GM12891 (cell line): ENCODE measurements at places on chromosomes 12 and 14.
A peak's percentile ranks its signal among the peaks of the same experiment; 100 is the strongest.

DNA sequence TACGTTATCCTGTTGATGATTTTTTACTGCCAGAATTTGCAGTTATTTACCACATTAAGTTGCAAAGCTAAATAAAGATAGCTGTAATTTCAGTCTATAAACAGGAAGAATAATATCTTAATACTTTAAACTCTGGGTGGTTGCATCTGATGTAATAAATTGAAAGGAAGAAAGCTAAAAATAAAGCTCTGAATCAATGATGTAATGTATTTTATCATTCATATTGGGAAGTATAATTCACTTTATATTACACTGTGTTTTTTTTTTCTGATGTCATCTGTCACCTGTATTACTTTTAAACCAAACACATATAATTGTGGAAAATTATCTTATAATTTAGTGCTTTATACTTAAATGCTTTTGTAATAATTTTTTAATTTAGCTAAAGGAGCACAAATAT is 37.1 kb downstream of the PDZRN4 start:
- no peak for DNase-seq

GRCh38 chr12:44225149-44225510 is 389.2 kb downstream of the TMEM117 start:
- no peak for DNase-seq

DNA sequence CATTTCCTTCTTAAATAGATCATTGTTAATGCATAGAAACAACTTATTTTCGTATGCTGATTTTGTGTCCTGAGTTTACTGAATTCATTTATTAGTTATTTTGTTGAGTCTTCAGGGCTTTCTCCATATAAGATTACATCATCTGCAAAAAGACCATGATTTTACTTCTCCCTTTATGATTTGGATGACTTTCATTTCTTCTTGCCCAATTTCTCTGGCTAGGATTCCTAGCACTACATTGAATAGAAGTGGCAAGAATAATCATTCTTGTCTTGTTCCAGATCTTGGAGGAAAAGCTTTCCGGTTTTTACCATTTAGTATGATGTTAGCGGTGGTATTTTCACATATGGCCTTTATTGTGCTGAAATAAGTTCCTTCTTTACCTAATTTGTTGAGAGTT is 303.0 kb upstream of the RTL1 start:
- DNase-seq: no peak

- no peak for DNase-seq
These were observed 130.0 kb downstream of the MSRB3 start for GRCh38 chr12:65408441-65408840.

GRCh38 chr12:119114294-119114693 is 64.4 kb upstream of the HSPB8 start:
- no peak for DNase-seq

DNA sequence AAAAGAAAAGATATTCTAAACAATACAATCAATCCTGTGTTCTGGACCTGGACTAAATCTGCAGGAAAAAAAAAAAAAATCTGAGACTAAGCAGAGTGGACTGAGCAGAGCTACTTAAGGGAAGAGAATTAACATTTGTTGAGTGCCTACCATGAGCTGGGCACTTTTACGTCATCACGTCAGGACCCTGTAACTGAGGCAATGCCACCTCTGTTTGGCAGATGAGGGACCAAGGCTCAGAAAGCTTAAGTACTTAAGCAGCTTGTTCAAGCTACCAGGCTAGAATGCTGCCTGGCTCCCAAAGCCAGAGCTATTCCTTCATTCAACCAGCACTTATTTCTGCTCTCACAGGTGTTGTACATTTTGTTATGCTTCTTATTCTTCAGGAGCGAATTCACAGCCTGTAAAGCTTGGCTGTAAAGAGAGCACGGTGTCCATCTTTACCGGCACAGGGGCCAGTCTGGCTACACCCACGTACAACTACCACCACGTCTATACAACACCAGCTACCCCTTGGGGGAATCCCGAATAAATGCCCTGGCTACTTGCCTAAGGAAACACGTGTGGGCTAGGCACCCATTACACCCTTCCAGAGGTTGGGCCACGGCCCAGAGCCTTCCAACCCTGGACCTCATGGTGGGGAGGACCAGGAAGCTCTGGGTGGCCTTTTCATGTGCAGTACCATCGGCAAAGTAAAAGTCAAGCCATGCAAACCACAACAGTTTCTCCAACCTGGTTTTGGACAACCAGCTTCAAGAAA is 27.0 kb downstream of the TMCC3 start:
- DNase-seq: no peak

GRCh38 chr12:47396902-47397663 is 308.7 kb downstream of the RPAP3 start:
- DNase-seq: no peak

GRCh38 chr12:21690704-21691368 is 33.2 kb upstream of the LDHB start:
- no peak for DNase-seq

- DNase-seq: peak; percentile 83
These were observed at the start of gene CFAP54 for GRCh38 chr12:96489392-96490056. TSS of gene CFAP54 (plus strand) at chr12:96489577. CDS start at chr12:96489610, 33 bp downstream.

- no peak for DNase-seq
These were observed 727.6 kb upstream of the TMEM132C start for GRCh38 chr12:127539226-127539858.

DNA sequence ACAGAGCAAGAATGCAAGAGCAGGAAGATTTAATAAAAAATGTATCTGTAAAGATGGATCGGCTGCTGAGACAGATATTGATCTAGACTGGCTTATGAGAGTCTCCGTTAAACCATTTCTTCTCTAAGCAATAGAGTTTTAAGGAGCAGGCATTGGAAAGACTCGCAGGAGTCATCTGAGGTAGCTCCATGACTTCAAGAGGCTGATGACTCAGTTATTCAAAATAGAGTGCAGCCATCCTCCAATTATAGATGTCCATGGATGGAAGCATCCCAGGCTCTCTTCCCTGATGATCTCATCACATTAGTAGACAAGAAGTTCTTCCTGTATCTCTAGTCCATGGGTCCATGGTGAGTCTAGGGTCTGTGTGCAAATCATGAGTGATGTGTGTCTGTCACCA is 638.3 kb upstream of the TMEM132C start:
- DNase-seq: no peak

- DNase-seq: no peak
These were observed 24.4 kb upstream of the GALNT9 start for GRCh38 chr12:132353811-132354210.

GRCh38 chr14:72894623-72895378 is 900 bp upstream of the DPF3 start:
- no peak for DNase-seq

DNA sequence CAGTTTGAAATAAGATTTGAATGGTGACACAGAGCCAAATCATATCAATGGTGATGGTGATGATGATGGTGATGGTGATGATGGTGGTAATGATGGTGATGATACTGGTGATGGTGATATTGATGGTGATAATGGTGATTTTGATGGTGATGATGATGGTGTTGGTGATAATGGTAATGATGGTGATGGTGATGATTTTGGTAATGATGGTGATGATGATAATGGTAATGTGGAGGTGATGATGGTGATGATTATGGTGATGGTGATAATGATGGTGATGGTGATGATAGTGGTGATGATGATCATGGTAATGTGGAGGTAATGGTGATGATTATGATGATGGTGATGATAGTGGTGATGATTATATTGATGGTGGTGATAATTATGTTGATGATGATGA is 311.9 kb upstream of the SFSWAP start:
- DNase-seq: no peak

DNA sequence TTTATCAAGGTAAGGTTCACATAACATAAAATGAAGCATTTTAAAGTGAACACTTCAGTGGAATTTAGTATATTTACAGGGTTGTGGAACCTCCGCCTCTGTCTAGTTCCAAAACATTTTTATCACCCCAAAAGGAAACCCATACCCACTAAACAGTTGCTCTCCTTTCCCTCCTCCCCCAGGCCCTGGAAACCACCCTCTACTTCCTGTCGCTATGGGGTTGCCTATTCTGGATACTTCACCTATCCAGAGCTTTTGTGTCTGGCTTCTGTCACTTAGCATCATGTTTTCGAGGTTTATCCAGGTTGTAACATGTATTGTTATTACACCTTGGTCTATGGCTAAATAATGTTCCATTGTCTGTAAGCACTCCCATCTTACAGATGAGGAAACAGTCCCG is 27.7 kb upstream of the ZFP36L1 start:
- DNase-seq: no peak

- DNase-seq: peak; percentile 95
These were observed 43.4 kb downstream of the RNF34 start for GRCh38 chr12:121443193-121443870.

DNA sequence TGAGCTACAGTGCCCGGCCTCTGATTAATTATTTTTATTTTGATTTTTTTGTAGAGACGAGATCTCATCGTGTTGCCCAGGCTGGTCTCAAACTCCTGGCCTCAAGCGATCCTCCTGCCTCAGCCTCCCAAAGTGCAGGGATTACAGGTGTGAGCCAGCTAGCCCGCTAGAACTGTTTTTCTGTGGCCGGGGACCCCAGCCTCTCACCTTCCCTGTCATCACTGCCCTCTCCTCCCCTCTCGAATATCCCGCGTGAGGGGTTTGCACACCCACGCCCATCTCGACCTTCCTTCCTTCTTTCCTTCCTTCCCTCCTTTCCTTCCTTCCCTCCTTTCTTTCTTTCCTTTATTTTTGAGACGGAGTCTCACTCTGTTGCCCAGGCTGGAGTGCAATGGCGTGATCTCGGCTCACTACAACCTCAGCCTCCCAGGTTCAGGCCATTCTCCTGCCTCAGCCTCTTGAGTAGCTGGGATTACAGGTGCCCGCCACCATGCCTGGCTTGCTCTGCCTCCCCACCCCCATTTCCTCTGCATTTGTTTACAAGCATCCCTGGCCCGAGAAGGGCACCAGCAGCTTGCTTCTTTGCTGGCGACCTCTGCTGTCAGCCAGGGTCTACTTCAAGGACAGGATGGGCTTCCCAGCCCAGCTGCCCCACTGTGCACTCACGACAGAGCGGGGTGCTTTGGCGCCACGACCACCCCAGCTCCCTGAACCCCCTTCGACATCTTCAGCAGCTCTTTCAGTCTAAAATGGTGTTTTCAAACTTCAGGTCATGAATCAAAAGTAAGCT is 4.3 kb upstream of the TRAF3 start:
- DNase-seq: no peak

GRCh38 chr12:52306731-52307130 is 14.5 kb downstream of the KRT83 start:
- no peak for DNase-seq

DNA sequence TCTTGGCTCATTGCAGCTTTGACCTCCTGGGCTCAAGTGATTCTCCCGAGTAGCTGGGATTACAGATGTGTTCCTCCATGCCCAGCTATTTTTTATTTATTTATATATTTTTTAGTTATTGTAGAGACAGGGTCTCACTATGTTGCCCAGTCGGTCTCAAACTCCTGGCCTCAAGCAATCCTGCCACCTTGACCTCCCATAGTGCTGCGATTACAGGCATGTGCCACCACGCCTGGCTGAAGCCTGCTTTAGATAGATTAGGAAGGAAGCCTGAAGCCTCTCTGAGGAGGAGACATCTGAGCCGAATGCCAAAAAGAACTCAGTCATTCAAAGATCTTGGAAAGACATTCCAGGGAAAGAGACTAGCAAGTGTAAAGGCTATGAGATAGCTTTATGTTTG is 10.2 kb downstream of the INHBC start:
- DNase-seq: no peak

DNA sequence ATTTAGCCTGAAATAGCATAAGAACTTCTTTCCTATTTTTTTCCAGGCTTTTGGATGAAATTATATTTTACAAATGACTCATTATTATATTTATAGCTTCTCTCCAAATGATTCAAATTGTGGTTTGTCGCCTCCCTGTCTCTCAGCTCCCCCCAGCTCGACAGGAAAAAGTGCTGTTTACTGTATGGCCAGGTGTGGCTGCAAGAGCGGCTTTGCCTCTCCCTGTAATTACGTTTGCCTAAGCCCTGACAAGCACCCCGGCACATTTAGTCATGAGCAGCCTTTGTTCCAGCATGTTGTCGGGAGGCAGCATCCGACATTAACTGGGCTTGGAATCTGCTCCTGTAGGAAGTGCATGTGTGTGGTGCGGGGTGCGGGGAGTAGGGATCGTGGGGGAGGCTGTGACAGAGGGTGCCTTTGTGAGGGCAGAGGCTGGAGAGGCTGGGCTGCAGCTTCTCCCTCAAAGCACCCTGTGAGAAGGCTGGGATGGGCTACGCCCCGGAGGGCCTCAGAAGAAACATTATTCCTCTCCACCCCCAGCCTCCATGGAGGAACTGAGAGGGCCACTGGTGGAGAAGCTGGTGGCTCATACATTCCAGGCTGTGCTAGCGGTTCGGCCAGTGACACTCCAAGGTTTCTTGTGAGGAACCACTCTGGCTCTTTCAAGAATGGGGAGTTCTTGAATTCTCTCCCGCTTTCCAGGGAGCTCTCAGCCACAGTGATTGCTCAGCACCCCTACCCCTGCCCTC is 42.1 kb upstream of the CTDSP2 start:
- no peak for DNase-seq

GRCh38 chr14:104363891-104364760 is 215.4 kb upstream of the C14orf180 start:
- DNase-seq: no peak

DNA sequence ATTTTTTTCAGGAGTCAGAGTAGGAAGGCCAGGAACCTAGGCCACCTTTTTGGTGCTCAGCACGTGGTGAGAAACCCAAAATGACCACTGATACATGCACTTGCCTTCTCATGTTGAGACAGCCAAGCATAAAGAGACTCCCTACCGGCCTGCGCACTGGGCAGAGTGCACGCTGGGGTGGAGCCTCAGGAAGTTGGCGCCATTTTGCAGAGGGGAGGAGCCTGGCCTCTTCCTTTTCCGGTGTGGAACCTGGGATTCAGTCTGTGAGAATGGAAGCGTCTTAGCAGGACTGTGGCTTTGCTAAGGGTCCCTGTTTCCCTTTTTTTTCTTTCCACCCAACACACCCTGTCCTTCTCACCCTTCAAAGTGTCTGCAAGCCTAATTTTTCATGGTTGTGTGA is 62.9 kb upstream of the RTRAF start:
- no peak for DNase-seq

DNA sequence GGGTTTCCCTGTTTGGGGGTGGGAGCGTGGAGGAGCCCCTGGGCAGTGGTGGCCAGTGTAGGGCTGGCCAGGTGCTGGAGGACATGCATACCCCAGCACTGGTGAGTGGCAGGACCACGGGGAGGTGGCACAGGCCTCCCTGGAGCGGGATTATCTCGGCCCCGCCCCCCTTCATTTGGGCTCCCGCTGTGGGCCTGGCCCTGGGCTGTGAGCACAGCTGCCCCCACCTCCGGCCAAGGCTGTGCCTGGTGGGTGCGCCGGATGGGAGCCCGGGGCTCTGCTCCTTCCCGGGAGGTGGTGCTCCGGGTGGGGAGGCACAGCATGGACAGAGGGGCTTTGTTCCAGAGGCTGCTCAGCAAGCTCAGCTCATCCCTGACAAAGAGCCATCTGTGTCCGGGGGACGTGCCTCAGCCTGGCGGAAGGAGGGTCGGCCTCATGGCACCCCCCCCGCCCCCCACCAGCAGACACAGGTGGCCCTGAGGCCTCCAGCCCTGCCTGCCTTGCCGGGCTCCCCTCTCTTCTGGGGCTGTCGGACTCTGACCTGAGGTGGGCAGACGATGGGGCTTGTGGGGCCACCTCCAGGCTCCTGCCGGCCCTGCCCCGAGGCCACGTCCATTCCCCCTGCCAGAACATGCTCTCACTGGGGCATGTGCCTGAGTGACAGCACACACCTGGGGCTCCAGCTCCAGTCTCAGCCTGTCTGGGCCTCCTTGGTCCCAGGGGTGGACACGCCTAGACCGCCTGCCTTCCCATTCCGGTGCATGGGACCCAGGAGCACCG is 8.4 kb downstream of the TEDC1 start:
- peak; percentile 18 for DNase-seq

GRCh38 chr14:35331605-35332516 is 39.7 kb downstream of the PSMA6 start:
- DNase-seq: no peak

- DNase-seq: no peak
These were observed 18.4 kb downstream of the ZNF664 start for GRCh38 chr12:123991372-123991951.
